ENCODE measurements at places on chromosomes 16 and 17.
A peak's percentile ranks its signal among the peaks of the same experiment; 100 is the strongest.

DNA sequence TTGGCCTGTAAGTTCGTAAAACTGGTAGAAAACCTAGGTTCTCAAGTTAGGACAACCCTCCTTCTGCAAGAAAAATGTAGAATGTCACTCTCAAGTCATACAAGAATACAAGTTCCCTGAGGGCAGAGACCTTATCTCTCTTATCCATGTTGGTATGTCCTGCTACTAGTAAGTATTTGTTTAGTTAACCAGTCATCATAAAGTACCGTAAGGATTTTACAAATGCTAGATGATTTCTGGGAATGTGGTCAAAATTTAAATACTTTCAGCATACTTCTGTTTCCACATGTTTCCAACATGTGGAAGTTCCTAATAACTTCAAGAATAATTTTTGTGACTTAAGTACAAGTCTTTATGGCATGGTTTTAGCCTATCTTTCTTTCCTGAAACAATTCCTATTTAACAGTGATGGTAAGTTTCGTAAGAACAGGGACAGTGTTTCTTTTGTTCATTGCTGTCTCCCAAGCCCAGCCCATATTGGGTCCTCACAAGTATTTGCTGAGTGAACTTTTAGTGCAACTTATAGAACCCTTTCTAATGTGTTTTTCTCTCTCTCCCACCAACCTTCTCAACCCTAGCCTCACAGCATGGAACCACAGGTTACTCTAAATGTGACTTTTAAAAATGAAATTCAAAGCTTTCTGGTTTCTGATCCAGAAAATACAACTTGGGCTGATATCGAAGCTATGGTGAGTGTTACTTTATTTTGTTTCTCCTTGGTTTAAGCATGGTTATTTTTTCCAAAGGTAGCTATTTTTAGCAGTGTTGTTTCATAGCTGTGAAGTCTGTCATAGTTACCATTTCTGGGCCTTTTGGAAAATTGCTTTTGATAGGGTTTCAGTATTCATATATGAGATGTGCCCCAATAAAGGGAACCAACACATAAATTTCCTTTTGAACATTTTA is 4.5 kb downstream of the NBR1 start:
- no peak for DNase-seq

DNA sequence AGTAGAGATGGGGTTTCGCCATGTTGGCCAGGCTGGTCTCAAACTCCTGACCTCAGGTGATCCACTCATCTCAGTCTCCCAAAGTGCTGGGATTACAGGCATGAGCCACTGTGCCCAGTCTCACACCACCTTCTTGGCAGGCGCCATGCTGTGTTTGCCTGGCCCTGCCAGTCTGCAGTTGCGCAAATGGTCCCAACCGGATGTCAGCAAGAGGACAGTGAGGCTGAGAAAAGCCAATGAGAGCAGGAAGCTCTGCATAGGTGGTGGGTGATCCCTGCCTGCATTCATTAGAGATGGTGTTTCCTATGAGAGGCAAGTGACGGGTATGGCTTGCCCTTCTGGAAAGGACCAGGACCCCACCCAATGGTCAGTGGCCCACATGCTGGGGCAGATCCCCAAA is 59.3 kb downstream of the PECAM1 start:
- no peak for DNase-seq

DNA sequence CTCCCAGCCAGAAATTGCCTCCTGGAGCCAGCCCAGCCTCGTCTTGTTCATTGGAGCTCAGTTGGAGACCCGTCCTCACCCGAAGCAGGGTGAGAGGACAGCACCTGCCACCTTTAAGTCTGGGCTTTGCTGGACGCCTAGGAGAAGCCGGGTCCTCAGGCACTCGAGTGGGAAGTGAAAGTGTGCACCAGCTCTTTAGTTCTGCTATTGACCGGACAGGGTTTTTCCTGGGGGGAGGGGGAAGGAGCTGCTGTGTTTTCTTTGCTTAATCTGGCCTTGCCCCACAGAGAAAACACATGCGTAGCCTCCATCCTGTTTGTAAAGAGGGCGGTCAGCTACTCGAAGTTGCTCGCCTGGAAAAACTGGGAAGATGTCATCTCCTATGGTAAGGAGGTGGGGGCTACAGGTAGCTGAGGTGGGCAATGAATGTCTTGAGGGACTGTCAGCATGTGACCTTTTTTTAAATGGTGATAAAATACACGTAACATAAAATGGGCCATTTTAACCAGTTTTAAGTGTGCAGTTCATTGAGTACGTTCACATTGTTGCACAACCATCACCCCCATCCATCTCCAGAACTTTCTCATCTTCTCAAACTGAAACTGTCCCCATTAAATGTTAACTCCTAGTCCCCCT is 34.4 kb downstream of the CMIP start:
- no peak for DNase-seq

DNA sequence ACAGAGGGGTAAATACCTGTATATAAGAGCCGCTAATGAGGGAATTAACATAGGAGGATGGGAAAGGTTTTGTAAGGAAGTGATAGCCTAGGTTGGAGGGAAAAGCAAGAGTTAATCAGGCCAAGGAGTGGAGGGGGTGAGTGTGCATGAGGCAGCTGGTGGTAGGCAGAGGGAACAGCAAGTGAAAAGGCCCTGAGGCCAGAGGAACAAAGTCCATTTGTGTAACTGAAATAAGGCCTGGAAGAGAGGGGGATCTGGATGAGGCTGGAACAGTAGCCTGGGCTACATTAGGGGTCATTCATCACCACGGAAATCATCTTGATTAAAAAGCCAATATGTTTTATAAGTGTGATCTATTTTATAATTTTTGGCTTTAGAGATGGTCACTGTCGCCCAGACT is 45.7 kb downstream of the FZD2 start:
- DNase-seq, result no peak

DNA sequence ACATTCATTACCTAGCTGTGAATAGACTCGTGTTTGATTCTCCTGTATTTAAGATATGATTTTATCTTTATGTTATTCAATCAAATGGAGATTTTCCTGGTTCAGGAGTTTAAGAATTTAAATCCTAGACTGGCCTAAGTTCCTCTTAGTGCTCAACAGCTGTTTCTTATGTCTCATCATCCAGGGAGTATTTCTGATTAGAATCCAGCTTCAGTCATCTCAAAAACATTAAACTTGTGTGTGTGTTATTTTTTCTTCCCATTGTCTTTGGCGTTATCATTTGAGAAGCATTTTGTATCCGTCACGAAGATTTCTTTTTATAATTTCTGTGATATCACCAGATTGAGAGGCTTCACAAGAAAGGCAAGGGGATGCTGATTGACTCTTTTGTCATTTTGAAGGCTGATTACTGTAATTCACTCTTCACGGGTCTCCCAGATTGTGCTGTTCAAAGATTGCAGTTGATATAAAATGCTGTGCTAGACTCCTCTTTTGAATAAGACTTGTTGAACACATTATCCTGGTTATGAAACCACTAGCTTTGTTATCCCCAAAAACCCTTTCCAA is 204.8 kb downstream of the CDH8 start:
- no peak for DNase-seq

DNA sequence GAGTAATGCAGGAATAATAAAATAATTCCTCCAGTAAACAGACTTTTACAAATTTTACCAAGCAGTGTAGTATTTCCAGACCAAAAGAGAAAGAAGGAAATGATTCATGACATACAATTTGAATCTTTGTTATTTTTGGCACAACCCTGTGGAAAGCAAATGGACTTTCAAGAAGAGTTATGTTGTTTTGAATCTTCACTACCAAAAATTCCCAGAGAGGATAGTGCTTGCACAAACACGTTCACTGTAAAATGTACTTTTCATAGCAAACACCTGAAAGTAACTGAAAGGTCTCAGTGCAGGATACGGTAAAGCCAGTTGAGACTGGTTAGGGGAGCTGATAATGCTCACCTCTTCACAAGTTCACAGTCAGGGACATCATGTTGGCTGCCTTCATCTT is 107.1 kb downstream of the USP22 start:
- no peak for DNase-seq

DNA sequence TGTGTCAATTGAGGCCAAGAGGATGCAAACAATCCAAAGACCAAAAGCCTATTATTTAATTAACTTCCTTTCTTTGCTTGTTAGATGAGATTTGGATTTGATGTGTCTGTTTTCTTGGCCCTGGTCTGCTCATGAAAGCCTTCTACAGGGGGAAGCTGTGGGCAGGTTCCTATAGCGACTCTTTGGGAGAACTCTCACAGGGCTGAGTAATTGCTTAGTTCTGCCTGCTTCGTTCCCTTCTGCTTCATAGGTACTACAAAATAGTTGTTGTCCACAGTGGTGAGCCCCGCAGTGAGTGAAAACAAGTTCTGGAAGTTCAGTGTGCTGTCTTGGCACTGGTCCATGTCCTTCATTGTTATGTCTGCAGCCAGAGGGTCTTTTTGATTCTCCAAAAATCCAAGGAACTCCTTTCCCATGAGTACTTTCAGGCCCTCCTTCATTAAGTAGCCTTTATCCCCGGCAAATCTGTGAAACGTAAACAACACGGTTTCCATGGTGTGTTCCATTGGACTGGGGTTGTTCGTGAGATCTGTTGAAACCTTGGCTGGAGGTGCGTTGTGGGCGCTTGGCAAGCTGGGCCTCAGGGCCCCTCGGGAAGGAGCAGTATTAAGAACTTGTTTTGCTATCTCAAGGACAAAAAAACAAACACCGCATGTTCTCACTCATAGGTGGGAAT is 30.0 kb upstream of the ANKRD40CL start:
- no peak for DNase-seq

DNA sequence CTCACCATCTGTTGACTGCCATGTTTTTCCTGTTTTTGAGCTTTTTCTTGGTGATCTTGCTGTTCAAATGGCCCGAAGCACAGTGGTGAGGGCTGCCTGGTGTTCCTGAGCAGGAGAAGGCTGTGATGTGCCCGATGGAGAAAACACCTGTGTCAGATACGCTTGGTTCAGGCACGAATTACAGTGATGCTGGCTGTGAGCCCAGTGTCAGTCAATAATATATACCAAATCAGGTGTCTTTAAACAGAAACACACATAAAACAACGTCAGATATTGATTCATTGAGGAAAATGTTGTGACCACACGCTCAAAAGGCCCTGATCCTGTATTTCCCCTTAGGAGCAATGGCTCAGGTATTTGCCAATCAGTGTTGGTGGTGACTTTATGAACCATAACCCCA is 111.7 kb downstream of the SDR42E1 start:
- DNase-seq, result no peak

- no peak for DNase-seq
Measured at GRCh38 chr16:81415751-81416150, 28.9 kb upstream of the CMIP start.

- DNase-seq, result no peak
Measured at GRCh38 chr17:45127548-45128300, 4.6 kb downstream of the PLCD3 start.

DNA sequence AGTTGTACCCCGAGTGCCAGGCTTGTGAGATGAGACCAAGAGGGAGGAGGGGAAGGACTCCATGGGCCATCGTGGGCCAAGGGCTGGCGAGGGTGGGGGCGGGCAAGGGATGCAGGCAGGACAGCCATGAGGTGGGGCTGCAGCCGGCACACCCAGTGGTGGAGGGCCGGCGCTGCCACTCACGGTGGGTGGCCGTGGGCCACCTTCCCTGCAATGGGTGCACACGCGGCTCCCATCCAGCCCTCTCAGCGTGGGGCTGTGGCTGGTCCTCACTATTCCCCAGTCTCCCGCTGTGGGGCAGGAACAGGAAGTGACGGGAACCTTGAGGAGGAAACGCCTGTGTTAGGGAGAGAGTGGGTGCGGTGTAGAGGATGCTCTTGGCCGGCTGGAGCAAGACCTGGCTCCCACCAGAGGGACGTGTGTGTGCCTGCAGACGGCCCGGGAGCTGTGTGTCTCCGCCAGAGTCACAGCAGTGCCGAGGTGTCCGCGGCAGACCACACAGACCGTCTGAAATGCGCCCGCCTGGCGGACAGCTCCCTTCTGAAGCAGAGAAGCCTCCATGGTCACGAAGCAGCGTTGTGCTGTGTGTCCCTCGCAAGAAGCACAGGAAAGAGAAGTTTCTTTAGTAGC is 23.6 kb downstream of the CIBAR2 start:
- no peak for DNase-seq

- DNase-seq, result no peak
Measured at GRCh38 chr16:89946515-89946914, 2.0 kb upstream of the DEF8 start.

DNA sequence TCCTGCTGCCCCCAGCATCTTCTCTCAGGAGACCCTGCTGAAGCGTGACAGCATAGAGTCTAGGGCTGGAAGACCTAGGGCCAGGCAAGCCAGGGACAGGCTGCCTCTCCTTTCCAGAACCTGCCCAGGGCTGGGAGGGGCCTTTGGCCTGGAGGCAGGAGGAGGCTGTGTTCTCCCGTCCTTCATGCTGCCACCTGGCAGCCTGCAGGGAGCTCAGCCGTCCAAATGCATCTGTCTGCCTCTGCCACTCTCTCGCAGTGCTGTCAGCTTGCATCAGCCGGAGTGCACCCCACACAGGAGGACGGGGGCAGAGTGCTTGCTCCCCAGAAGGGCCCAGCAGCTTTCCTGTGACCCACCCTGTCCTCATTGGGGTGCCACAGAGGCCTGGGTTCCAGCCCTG is 31.3 kb downstream of the ARHGAP23 start:
- no peak for DNase-seq

GRCh38 chr16:84932681-84933080 is 78.7 kb downstream of the ZDHHC7 start:
- no peak for DNase-seq

- no peak for DNase-seq
Measured at GRCh38 chr16:49781401-49781800, 74.5 kb downstream of the ZNF423 start.

GRCh38 chr17:6254036-6254435 is 180.9 kb downstream of the AIPL1 start:
- DNase-seq, result no peak

DNA sequence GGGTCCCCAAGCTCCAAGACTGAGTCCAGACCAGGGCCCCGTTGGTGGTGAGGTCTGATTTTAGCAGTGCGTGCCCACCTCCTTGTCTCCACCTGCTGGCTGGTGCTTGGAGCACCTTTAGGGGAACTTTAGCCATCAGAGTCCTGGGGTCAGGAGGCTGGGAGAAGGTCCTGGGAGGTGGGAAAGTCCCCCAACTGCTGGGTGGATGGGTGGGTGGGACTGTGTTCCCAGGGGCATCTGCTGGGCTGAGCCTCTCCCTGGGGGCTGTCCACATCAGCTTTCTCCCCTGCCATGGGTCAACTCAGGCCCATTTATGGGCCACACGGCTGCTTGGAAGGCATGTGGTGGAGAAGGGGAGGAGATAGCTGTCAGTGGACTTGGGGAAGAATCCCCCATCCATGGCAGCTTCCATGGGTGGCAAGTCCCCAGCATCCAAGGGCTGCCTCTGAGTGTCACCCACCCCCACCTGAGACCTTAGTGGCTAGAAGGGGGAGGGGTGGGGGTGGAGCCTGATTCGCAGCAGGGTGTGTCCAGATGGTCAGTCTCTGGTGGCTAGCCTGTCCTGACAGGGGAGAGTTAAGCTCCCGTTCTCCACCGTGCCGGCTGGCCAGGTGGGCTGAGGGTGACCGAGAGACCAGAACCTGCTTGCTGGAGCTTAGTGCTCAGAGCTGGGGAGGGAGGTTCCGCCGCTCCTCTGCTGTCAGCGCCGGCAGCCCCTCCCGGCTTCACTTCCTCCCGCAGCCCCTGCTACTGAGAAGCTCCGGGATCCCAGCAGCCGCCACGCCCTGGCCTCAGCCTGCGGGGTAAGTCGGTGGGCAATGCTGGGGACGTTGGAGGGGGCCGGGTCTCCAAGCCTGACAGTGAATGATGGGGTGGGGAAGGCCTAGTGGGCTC is at the start of gene TRPV2:
TRPV2 (plus strand) TSS at position 541 of the 894 bp plus-strand sequence. CDS start 2,098 bp downstream, outside the sequence.
- peak; percentile 23 for DNase-seq

GRCh38 chr17:44837196-44837595 is 7.1 kb upstream of the GJC1 start:
- no peak for DNase-seq
